ENCODE measurements at places on chromosomes 3 and 15.

- DNase-seq, result no peak
These were observed at the start of gene GP9 for GRCh38 chr3:129060276-129061022. Gene GP9, plus strand, starts transcription at chr3:129060779. Its CDS starts 961 bp downstream, at chr3:129061740.

- DNase-seq, result no peak
These were observed 51.0 kb downstream of the GMPS start for GRCh38 chr3:155921486-155921885.

GRCh38 chr15:89814112-89814742 lies 425 bp downstream of the ANPEP start:
- DNase-seq, result no peak

DNA sequence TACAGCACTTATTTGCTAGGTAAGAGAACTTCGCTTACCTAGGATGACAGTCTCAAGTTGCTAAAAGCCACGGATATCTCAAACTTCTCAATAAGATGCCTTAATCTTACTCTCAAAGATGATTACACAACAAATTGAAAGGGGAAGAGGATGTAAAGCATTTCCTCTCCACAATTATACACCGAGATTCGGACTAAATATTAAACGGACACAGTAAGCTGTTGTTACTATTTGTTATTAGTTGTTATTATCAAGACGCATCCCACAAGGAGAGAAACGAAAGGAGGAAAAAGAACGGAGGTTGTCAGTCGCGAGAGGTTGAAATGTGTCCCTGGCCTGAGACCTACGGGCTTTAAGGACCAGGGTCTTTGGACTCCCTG lies 660 bp downstream of the ZNF106 start:
- no peak for DNase-seq

DNA sequence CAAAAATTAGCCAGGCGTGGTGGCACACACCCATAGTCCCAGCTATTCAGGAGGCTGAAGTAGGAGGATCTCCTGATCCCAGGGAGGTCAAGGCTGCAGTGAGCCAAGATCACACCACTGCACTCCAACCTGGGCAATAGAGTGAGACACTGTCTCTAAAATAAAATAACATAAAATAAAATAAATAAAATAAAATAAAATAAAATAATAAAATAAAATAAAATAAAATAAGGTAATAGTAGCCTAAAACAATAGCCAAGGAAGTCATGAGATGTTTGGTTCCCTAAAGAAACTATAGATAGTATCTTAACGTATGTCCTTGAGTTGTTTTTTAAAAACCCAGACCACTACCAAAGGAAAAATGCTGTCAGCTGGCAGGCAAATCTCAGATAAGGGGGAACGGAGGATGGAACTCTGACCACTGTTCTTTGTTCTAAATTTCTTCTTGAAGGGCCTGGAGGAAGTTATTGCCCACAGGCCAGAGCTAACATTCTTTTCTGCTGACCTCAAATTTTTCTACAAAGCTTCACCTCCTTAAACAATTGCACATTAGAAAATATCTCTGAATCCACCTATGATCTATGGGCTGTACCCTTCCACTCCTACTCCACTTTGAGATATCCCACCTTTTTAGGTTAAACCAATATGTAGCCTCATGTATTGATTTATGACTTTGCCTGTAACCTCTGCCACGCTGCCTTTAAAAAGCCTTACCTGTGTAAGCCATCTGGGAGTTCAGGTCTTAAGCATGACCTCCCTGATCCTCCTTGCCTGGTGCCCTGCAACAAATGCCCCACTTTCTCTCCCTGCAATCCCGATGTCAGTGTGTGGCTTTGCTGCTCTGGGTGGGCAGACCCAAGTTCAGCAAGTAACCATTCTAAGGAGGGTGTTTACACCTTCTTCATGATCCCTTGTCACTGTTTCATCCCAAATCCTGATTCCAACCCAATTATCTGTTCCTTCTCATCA lies 126.2 kb upstream of the BHLHE40 start:
- no peak for DNase-seq

GRCh38 chr3:112531358-112531781 lies 30.4 kb downstream of the ATG3 start:
- DNase-seq, result no peak

DNA sequence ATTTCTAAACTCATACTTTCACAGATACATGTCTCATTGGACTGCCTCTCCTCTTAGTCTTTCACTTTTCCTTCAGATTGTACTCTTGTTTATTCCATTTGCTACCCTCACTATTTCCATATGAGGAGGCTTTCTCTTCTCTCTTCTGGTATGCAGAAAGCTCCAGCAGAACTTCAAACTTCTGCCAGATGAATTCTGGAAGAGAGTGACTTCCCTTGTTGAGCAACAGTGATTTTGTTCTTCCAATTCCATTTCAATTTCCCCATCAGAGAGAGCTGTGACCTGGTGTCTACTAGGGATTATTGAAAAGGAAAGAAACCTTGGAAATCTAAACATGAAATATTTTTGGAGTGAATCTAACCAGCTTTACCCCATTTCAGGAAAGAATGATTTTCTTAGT lies 523.2 kb upstream of the ZNF717 start:
- DNase-seq, result no peak

GRCh38 chr15:58243070-58243469 lies 104.9 kb downstream of the AQP9 start:
- no peak for DNase-seq

GRCh38 chr15:40243126-40243810 lies 4.4 kb downstream of the PAK6 start:
- DNase-seq, result no peak

GRCh38 chr3:9793161-9793781 lies 389 bp downstream of the ARPC4 start:
- no peak for DNase-seq

DNA sequence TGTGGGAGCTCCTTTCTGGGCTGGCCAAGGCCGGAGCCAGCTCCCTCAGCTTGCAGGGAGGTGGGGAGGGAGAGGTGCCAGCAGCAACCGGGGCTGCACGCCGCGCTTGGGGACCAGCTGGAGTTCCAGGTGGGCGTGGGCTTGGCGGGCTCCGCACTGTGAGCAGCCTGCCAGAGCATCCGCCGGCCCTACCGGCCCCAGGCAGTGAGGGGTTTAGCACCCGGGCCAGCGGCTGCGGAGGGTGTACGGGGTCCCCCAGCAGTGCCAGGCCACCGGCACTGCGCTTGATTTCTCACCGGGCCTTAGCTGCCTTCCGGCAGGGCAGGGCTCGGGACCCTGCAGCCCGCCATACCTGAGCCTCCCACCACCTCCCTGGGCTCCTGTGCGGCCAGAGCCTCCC lies 651.0 kb upstream of the ARPP21 start:
- DNase-seq, result no peak

- peak; percentile 50 for DNase-seq
These were observed 506 bp upstream of the ATP1B3 start for GRCh38 chr3:141875893-141876380.

DNA sequence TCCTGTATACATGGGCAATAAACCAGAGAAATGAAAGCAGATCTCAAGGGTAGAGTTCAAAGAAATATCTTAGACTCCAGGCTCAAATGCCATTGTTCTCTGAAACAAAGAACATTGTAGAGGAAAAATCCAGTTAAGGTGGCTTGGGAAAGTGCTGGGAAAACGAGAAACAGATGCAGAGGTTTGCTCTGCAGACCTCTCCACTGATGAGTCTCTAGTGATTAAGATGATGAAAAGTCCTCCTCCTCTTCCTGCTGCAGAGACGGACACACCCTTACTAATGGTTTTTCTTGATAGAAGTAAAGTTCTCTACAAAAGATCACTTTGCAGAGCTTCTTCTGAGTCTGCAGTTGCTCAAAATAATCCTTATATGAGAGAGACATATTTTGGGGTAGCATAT lies 264.7 kb downstream of the GABRG3 start:
- no peak for DNase-seq

DNA sequence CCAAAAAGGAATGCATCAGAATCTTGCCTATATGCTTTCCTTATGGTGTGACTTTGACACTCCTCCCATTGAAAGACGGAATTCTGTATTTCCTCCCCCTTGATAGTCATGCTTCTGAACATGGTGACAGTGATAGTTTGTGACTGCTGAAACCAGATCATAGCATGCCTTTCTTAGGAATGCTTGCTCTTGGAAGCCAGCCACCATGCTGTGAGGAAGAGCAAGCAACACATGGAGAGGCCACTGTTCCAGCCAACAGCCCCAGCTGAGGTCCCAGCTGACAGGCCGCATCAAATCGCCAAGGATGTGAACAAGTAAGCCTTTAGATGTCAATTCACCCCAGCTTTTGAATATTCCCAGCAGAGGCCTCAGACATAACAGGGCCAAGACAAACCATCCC lies 100.1 kb downstream of the IGF2BP2 start:
- DNase-seq, result no peak

DNA sequence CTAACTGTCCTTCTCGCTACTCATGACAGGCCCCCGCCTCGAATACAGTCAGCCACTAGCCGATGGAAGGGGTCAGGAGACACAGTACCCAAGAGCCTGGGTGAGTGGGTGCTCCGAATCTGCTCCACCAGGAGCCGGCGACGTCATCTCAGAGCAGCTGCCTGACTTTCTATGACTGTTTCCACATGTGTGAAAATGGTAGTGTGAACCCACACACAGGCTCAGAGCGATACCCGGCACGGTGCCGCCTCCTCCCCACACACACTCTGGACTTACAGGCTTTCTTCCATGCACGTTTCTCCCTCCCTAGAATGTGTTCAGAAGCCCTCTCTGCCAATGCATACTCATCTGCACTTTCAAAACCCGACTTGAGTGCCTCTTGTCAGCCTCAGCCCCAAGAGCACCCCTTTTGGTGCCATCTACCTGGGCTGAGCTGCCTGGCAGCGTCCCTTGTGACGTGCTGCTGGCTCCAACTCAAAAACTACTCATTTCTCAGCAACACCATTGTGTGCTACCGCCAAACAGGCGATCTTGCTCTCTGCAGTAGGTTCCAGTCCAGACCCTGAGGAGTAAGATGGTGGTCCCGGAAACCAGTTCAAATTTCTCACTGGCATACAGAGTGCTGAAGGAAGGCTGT lies 29.7 kb downstream of the VGLL4 start:
- no peak for DNase-seq

GRCh38 chr3:33746416-33747116 lies 28.5 kb upstream of the CLASP2 start:
- no peak for DNase-seq
